Stimulated activated CD4-positive, alpha-beta T cell treated with anti-CD3 and anti-CD28 coated beads, Interleukin-15, amount 100 ng/mL, for 24 hours (primary cell): ENCODE measurements at places on chromosomes 11 and 22.

DNA sequence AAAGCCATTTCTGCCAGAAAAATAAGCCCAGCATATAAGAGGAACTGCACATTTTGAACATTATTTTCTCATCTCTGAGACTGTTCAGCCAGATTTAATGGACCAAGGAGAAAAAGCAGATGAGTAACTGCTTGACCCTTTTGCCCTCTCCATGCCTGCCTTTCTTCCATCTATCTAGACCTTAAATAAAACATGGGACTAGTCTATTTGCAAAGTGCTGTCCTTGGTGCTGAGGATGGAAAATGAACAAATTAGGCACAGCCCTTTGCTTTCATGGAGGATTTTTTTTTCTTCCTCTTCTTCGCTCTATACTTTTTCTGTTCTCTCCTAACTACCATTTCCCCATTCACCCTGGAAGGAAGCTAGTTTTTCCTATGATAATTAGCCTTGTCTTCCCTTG lies 361.3 kb downstream of the GRM5 start:
- DNase-seq = no peak

DNA sequence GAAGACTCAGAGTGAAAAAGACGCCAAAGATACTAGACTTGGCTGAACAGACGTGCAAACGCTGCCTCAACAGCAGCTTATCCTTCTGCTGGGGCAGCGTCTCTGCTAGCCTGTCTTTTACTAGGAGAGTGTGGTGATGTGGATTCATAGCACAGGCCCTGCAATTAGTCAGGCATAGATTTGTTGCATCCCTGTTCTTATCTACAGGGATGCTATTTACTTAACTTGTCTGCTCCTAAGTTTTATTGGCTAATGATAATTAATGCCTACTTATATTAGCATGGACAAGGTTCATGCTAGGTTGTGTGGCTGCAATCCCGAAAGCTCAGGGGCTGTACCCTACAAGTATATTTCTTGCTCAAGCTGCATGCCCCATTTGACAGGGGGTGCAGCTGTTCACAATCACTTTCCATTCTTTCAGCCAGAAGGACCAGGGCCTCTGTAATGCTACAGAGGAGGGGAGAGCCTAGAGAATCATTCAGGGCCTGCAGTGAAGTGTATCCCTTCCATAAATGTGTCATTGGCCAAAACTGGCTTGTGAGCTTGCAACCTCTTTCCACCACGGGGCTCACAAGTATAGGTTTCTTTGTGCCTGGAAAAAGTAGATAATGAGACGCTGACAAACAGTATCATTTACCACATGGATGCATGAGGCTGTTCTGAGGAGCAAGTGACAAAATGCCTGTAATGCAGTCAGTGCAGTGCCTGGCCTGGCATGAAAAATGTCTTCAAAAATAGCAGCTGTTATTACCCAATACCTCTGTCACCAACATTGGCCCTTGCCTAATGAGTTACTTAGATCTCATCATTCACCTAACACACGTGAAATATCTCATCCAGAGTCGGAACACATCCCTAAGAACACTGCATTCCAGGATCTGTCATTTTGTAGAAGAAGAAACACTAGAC lies 685.8 kb upstream of the API5 start:
- no peak for DNase-seq

DNA sequence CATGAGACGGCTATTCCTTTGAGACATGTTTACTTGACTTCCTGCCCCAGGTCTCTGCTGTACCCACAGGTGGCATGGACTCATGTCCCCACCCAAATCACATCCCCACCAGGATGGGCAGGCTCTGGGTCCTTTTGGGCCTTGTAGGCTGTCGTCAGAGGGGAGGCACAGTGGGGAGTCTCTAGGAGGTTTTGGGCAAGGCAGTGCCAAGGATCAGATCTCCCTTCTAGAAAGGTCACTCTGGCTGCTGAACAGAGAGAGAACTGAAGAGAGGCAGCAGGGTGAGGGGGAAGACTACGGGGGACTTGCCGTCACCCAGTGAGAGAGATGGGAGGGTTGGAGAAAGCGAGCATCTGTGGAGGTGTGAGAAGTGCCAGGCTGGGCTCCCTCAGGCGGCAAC lies 4.6 kb upstream of the KCNQ1OT1 start:
- no peak for DNase-seq

DNA sequence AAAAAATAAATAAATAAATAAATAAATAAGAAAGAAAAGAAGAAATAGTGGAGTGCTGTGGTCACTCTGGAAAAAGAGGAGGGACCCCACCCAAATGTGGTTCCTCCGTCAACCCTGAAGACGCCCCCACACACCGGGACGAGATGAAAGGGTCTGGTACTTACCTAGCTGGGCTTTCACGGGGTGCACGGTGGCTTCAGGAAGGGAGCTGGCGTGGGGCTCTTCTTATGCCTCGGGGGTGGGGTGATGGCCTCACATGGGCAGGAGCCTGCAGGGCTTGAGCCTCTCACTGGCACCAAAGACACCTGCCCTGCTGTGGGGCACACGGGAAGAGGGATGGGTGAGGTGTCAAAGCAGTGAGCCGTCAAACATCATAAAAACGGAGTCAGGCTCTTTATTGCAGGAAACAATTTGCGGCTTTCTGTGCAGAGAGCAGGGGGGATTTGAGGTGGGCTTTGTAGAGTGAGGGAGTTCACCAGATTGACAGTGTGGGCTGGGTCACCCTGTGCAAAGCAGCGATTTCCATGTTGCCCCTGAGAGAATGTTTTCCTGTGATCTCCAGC lies 28.0 kb upstream of the KRTAP5-6 start:
- DNase-seq = no peak

DNA sequence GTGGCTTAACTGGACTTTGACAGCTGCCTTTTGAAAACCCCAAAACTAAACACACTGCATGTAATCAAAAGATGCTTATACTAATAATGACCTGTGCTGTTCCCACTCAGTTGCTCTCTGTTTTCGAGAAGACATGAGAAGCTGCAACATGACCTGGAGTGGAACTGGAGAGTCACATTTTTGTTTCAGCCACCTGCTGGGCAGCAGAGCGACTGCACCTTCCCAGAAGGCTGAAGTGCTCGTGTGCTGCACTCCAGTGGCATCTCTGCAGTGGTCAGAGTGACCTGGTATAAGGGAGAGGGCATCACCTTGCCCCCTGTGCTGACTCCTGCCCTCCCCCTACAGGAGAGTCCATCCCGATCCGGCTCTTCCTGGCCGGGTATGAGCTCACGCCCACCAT lies 8.6 kb downstream of the THYN1 start:
- no peak for DNase-seq

GRCh38 chr22:50115693-50116092 lies 25.9 kb downstream of the MOV10L1 start:
- DNase-seq = no peak

DNA sequence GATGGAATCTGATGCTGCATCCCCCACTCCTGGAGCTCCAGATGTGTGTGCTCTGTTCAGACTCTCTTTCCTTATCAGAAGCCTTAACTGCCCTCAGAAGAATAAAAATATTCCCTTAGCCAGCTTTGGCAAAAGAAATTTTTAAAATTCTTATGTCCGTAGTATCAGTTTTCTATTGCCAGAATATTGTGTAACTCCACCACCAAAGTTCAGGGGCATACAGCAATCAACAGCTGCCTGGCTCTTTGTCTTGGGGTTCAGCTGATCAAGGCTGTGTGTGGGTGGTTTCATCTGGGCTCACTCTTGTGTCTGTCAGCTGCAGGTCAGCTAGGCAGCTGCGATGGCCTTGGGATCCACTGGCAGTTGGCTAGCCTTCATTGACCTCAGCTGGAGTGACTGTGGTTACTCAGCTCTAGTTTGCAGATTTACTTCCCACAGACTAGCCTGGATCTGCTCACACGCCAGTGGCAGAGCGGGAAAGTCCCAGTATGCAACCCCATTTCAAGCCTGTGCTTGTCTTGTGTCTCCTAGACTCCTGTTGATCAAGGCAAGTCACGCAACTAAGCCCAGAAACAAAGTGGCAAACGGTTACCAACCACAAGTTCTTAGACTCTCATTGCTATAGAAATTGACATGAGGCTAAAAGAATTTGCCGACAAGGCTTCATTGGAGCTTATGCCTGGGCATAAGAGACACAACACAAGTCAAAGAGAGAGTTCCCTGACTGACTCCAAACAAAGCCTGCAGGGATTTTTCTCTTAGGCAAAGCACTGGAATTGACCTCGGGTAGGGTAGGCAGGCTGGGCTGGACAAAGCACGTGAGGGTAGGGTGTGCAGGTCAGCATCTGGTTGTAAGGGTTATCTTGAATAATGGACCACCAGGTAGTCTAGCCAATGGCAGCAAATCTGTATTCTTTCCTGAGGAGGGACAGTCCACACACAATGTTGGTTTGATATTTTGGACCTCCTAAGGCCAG lies 7.5 kb downstream of the TMEM138 start:
- DNase-seq = no peak

DNA sequence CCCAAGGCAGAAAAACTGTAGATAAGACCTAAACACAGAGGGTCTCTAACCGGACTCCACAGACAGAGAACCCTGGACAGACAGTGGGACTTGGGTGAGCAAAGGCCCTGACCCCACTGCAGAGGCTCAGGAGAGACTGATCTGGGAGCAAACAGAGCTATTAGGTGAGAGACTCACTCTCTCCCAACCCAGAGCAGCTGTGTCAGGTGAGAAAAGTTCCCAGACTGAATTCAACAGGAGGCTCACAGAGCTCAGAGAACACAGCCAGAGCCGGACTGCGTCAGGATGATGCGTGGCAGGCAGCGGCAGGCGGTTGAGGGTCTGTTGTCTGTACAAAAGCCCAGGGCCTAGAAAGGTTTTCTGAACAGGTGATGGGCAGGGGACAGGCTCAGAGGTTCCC lies 5.5 kb downstream of the RFPL2 start:
- no peak for DNase-seq

GRCh38 chr11:93718057-93718563 lies 23.2 kb downstream of the TAF1D start:
- DNase-seq = no peak

DNA sequence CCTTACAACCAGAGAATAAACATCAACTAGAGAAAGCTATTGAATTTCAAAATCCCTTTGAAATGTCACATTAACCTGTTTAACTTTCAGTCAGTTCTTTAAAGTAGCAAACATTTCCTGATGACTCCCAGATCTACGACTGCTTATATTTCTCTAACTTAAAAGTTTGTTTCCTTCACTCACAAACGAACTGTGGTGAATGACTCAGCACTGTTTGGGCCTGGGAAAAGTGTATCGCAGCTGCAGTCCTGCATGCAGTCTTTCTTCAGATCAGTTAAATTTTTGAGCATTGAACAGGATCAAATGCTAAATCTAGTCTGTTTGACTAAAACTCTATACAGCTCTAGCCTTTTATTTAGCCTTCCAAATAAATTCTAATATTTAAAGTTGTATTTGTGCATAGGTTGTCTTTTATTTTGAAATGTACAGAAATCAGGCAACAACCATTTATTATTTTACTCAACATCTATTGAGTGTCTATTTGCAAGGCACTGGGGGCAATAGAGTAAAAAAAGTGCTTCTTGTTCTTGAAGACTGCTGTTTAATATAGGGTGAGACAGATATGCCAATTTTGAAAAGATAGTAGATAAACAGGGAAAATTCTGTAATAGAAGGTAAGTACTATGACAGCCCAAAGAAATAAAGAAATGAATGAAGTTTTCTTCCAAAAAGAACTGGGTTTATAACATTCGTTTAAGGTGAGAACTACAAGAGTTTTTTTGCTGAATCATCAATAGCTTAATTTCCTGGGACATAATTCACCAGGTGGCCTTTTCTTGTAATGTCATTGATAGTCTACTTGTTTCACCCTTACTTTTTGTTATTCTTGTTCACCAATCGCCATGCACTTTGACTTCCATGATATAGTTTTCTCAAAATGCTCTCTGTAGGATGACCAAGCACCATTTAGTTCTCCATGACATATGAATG lies 235.4 kb downstream of the METTL15 start:
- no peak for DNase-seq

- DNase-seq = no peak
Measured at GRCh38 chr11:70523384-70524095, 125.2 kb downstream of the CTTN start.

GRCh38 chr11:44104481-44105294 lies 9.2 kb downstream of the EXT2 start:
- DNase-seq = peak; percentile 14

DNA sequence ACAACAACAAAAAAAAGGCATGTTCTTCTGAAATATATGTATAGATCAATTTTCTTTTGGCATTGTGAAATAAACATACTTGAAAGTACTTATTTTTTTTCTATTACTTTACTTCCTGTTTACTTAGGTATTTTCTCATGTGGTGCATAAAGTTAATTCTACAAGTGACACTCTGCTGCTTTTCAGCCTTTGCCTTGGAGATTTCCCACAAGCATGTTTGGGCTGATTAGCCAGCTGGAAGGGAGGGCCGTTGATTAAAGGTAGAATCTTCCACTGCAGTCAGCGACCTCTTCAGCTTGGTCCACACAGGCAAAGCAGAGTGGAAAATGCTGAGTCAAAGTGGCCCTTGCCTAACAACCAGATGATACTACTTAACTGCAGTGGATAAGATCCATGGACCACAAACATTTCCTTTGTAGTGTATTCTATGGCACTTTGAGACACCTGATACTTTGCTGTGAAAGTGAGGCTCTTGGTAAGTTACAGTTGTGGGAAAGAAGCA lies 176.0 kb downstream of the ARHGAP42 start:
- DNase-seq = no peak

DNA sequence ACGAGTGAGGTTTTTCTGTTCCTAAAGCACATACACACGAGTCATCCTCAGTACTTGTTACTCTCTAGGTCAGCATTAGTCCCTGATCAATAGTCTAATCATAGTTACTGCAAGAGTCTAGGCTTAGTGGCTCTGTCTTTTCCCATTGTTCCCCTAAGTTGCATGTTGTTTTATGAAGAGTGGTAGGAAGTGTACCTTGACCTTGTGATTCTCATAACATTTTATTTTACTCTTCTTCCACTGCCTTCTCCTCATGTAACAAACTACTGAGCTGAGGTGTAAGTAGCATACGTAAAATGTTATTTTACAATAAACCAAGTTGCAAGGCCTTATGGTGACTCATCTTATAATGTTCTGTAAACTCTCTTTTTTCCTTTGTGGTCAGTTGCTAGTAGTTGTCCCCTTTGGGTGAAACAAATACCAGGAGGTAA lies 15.0 kb downstream of the METTL15 start:
- no peak for DNase-seq

DNA sequence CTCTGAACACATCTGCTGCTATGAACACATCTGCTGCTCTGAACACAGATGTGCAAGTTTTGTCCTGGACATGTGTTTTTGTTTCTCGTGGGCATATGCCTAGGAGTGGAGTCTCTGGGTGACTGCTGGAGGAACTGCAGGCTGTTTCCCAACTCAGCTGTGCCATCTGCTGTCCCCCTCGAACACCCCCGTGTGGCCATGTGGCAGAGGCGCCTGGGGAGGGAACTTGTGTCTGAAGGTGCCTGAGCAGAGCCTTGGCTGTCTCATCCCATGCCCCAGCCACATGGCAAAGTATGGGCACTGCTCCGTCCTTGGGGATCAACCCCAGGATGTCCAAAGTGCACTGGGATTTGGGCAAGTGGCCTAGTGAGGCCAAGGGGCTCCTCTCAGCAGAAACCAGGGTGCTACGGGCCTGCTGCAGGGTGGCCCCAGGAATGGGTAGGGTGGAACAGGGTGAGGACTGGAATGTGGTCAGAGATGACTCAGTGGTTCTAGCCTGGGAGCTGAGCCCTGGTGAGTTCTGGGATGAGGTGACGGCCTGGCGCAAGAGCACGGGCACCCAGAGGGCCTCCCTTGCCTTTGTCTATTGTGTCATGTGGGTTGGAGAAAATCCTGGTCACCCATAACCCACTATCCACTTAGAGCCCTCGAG lies 14.7 kb downstream of the GATD1 start:
- no peak for DNase-seq
